Smooth muscle cell of the umbilical artery (primary cell): ENCODE measurements at places on chromosomes 4 and X. TPM values are rescaled to one million over a fixed set of nuclear protein-coding genes. Genes with fewer than 3 reads are reported as not detected.

PCDH11X gene
- not detected in 2 replicates for total RNA-seq

WDR13 gene
- total RNA-seq, result 75.9 and 76.6 TPM in 2 replicates

AP1AR gene
- total RNA-seq, result 21.8 and 23.2 TPM in 2 replicates

ARHGEF6 gene
- total RNA-seq, result 9.8 and 20.8 TPM in 2 replicates

AASDH gene
- 11.3 and 13.3 TPM in 2 replicates for total RNA-seq

PPEF2 gene
- not detected in 2 replicates for total RNA-seq

PPARGC1A gene
- total RNA-seq, result 0.05 TPM in 1 of 2 replicates, not detected in the other

RAB39B gene
- total RNA-seq, result 0.69 and 1.5 TPM in 2 replicates

TIMM17B gene
- 27.3 and 34.1 TPM in 2 replicates for total RNA-seq

TBX22 gene
- total RNA-seq, result not detected in 2 replicates

NLGN3 gene
- under 0.01 and 0.23 TPM in 2 replicates for total RNA-seq

GLRA2 gene
- total RNA-seq, result not detected in 2 replicates

HPGDS gene
- not detected in 2 replicates for total RNA-seq

MSANTD1 gene
- 0.59 and 1.0 TPM in 2 replicates for total RNA-seq

MAGED4B gene
- total RNA-seq, result 57.9 and 99.3 TPM in 2 replicates

H2BW1 gene
- total RNA-seq, result not detected in 2 replicates

TREX2 gene
- 0.18 and 1.8 TPM in 2 replicates for total RNA-seq

GPR78 gene
- 0.51 and 1.2 TPM in 2 replicates for total RNA-seq

VCX2 gene
- total RNA-seq, result not detected in 2 replicates

RHOXF2B gene
- not detected in 2 replicates for total RNA-seq

TMEM192 gene
- 4.8 and 9.1 TPM in 2 replicates for total RNA-seq

HTN1 gene
- total RNA-seq, result not detected in 2 replicates

ELF4 gene
- total RNA-seq, result 13.1 and 23.6 TPM in 2 replicates

YIPF7 gene
- total RNA-seq, result not detected in 2 replicates

PNMA6A gene
- 2.0 and 3.9 TPM in 2 replicates for total RNA-seq

PRR32 gene
- total RNA-seq, result not detected in 2 replicates

SNCA gene
- 27.9 and 30.1 TPM in 2 replicates for total RNA-seq

FATE1 gene
- total RNA-seq, result not detected in 2 replicates

SSX3 gene
- not detected in 2 replicates for total RNA-seq

ANOS1 gene
- total RNA-seq, result 29.6 and 35.9 TPM in 2 replicates

BBS12 gene
- 4.2 and 7.1 TPM in 2 replicates for total RNA-seq

TLR3 gene
- 2.1 TPM in 2 replicates for total RNA-seq
